ENCODE measurements at places on chromosomes 1 and 21.

- DNase-seq = no peak
Measured at GRCh38 chr21:24428591-24429199, 1178.6 kb downstream of the MRPL39 start.

GRCh38 chr1:148379170-148379500, 104.0 kb downstream of the PPIAL4G start:
- no peak for DNase-seq

DNA sequence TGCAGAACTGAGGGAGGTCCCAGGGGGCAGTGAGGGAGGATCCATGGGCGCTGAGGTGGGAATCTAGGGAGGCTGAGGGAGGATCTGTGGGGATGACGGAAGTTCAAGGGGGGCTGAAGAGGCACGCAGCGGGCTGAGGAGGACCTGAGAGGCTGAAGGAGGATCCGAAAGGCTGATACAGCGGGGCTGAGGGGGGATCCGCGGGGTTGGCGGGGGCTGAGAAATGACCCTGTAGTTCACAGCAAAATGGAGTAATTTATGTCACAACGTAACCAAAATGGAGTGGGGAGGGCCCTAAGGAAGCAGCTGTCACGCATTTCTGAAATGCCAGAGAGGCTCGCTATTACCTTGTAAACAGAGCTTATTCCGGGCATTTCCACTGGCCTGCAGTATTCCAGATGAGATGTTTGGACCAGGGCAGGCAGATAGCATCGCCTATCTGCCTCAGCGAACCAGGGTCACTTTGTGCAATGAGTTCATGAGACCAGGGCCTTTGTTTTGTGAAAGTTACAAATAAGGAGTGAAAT, 926 bp upstream of the MRPL55 start:
- no peak for DNase-seq

GRCh38 chr1:94079080-94079940, 41.6 kb downstream of the ABCA4 start:
- no peak for DNase-seq

- DNase-seq = no peak
Measured at GRCh38 chr1:39640861-39641260, 1.4 kb upstream of the HEYL start.

GRCh38 chr1:180081474-180081873, 73.2 kb upstream of the QSOX1 start:
- DNase-seq = no peak

DNA sequence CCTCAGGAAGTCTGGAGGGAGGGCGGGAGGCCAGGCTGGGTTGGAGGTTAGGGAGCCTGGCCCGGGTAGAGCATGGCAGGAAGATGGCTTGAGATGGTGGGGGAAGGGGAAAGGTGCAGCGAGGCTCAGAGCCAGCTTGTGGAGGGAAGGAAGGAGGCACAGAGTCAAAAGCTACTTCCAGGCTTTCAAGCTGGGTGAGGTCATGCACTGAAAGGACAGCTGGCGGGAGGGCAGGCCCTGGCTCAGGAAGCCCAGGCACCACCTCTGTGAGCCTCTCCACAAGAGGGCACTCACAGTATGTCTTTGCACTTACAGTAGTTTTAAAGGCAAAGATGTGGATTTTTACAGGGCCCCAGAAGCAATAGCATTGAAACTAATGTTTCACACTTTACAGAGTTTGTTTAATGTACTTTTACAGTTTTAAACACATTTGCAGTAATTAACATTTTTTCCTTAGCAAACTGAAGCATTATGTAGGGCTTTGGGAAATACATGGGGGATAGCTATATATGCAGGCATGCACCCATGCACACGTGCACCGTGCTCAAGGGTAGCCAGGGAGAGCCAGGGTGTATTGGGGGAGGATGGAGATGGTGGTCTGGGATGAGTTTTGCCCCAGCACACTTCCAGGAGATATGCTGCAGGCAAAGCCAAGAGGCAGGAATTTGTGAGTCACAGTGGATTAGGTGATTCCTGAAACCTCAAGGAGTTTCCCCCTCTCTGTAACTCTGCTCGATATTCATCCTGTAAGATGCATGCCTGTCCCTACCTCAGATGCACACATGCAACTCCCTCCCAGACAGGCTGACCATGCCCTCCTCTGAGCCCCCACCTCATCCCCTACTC, 6.1 kb upstream of the ADAM15 start:
- peak; percentile 72 for DNase-seq

- DNase-seq = no peak
Measured at GRCh38 chr1:147214325-147214724, 10.8 kb downstream of the FMO5 start.

GRCh38 chr1:90394247-90394646, 322.9 kb downstream of the BARHL2 start:
- no peak for DNase-seq

DNA sequence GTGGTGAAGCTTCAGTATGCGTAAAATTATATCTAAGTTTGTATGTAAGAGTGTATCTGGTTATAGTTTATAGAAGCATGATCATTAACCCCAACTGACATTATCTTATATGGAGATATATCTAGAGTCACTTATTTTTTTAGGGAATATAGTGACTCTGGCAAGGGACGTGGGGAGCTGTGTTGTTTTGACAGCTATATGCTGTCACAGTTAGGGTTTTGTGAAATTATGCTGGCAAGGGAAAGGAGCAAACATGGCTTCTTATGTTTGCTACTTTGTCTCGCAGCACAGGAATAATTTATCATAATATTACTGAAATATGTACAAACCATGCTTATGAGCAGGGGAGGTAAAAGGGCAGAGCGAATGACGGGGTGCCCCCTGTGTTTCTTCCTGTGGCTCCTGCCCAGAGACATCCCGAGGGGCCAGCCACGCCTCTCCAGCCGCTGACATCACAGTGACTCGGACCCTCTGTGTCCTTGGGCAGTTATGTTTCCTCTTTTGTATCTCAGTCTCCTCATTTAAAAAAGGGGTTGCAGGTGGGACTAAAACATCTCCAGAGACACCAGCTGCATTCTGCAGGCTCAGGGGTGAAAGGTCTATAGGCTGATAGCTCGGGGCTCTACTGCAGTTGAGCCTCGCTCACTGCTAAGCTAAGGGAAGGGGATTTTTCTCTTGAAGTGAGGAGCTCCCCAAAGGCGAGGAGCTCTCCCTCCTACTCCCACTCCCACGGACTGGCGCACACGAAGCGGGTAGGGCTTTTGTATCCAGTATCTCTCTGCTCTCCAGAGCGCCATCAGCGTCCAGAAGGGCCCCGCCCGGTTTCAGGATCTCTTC, 14.9 kb downstream of the A3GALT2 start:
- DNase-seq = no peak

DNA sequence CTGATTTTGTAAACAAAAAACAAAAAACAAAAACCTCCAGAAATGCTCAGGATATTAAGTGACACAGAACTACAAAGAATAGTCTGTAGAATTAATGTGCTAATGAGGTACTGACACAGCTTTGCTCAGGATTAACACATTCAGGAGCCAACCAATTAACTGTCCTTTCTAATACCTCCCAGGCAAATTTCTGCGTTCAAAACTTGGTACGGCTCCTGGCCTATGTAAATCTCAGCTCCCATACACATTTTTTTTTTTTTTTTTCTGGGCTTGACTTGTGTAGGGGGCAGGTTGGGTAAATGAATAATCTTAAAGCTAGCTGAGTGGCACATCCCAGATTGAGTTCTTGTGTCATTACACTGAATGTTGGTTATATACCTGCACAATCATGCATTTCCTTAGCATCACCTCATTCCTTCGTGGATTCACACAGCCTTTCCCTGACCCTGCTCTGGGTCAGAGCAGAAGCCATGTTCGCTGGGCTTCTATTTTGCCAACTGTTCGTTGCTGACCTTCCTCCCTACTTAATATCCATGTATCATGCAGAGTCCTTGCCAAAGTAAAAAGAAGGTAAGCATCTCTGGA, 12.6 kb upstream of the IER5 start:
- no peak for DNase-seq

DNA sequence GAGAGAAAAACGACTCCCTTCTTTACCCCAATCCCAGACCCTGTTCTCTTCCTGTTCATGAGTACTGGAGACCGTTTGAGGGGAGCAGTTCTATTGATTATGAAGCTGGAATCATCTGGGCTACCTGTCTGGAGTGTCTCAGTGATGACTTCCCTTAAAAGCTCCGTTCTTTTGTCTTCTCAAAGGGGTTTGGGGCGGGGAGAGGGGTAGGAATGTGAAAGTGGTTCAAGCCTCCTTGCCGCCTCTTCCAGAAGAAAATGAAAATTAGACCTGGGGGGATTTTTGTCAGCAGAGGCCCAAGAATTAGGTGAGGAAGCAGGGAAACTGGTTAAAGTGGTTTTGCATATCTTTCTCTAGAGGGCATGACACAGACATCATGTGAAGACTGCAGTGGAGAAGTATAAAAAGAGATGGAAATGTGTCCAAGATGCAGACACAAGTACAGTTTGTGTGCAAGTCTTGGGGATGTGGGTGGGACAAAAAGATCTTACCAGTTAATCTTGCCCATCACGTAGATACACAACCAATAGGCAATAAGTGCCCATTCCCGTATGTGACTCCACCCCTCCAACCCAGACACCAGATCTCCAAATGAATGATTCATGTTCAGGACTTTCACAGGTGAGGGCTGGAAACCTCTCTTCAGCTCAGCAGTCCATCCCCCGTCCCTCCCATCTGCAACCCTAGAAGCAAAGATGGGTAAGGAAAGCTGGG, 470 bp upstream of the MTMR11 start:
- no peak for DNase-seq

GRCh38 chr1:47651311-47652089, 213.7 kb downstream of the FOXD2 start:
- DNase-seq = no peak

DNA sequence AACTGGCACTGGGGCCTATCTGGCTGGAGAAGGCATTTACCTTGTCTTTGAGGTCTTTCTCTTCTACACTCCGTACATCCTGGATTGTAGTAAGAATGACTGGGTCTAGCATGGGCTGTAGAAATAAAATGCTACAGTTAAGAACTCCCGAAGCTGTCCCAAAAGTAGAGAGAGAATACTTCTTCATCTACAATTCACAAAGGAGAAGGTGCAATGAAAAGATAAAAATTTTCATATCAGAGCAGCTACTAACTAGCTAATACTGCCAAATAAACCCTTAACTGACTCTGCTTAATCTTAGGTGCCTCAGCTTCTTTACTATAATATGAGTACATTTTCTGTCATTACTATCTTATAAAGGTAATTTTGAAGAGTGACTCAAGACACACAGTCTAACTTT, 55.6 kb downstream of the USP24 start:
- DNase-seq = no peak

DNA sequence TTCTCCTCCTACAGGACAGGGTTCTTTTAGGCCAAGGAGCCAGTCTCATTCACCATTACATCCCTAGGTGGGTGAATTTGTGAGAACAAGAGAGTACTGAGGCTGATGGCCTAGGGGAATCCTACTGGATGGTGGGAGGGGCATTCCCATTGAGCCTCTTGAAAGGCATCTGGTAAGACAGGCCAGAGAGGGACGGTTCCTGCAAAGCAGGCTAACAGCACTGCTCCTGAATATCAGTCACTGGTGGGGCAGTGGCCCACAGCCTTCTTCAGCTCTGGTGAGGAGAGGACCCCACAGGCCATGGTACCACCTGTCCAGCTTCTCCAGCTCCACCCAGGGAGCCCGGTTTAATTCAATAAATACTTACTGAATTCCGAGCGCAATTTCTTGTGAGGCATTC, 125.9 kb upstream of the EDN2 start:
- DNase-seq = no peak

DNA sequence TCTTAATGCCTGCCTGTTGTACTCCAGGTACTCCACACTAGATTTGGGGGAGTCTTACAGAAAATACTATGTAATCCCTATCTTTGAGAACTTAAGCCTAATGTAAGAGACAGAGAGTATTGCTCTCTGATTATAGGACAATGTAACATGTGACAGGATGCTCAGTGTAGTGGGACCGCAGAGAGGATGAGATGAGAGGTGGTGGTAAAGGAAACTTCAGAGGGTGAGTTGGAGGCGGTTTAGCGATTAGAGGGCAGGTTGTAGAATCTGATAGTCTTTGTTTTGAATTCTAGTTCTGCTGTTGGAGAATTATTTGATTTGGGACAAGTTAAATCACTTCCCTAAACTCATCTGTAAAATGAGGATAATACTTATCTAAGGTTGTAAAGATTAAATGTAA, 5.4 kb downstream of the SOAT1 start:
- no peak for DNase-seq

DNA sequence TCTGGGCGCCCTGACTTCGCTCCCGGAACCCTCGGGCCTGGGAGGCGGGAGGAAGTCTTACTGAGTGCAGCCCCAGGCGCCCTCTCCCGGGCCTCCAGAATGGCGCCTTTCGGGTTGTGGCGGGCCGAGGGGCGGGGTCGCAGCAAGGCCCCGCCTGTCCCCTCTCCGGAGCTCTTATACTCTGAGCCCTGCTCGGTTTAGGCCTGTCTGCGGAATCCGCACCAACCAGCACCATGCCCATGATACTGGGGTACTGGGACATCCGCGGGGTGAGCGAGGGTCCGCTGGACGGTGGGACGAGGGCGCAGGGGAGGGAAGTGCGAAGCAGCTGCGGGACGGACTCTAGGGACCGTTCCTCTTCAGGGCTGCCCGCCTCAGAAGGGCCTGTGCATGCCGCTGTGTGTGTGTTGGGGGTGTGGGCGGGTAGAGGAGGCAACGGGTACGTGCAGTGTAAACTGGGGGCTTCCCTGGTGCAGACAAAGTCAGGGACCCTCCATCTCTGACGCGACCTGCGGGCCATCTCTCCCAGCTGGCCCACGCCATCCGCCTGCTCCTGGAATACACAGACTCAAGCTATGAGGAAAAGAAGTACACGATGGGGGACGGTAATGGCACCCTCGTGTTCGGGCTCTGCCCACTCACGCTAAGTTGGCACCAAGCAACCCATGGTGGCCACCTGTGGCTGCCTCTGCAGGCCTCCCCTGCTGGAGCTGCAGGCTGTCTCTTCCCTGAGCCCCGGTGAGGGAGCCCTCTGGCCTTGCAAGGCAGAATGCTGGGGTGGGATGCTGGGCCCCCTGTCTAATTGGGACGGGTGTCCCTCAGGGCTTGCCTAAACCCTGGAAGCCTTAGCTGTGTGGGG, at the start of gene GSTM1:
Gene GSTM1 (plus strand): TSS at position 177 of the 859 bp plus-strand sequence. CDS start 57 bp downstream, at position 234.
- peak; percentile 43 for DNase-seq

DNA sequence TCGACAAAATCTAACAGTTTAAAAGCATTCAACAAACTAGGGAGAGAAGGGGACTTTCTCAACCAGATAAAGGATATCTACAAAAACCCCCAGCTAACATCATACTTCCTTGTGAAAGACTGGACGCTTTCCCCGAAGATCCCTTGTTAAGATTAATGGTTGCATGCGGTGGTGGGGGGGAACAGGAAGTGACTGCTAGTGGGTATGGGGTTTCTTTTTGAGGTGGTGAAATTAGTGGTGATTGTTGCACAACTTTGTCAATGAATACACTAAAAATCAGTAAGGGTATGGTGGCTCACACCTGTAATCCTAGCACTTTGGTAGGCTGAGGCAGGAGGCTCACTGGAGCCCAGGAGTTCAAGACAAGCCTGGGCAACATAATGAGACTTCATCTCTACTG, 26.9 kb upstream of the EYA3 start:
- no peak for DNase-seq

DNA sequence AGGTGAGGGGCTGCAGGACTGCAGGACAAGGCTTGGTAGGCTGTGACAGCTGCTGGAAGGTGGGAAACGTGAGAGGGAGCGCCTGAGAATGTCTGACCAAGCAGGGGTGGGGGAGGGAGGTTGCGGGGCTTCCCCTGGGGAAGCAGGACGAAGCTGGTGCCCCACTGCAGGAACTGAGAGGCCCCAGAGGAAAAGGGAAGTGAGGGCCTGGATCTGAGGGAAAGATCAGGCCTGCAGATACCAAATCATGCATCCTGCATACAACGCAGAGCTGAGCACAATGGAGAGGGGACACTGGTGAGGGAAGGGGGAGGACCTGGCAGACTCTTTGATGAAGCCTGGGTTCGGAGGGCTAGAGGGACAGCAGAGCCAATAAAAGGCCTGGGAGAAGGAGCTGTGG, 65.7 kb upstream of the BACE2 start:
- no peak for DNase-seq

GRCh38 chr1:183165456-183165855, 20.6 kb upstream of the LAMC2 start:
- DNase-seq = no peak
